ENCODE measurements at places on chromosomes 7 and 10.
A peak's percentile ranks its signal among the peaks of the same experiment; 100 is the strongest.

- no peak for DNase-seq
Measured at GRCh38 chr10:3395458-3395861, 222.9 kb upstream of the PITRM1 start.

DNA sequence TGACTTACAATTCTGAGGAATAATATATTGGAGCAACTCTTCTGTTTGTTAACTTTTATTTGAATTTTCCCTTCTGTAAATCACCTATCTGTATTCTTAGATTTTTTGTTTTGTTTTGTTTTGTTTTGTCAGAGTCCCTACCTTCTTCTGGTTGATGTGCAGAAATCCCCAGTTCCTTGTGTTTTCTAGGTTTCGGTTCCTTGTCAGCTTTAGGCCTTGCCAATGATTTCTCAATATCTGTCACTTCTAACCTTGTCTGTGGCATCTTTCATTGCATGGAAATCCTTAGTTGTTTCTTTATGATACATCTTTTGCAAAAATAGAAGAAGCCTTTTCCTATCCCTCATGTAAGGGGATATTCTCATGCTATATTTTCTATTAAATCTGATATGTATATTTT, 21.7 kb upstream of the ST8SIA6 start:
- DNase-seq = no peak

GRCh38 chr10:71347587-71348395, 28.7 kb downstream of the SLC29A3 start:
- DNase-seq = no peak

GRCh38 chr7:922334-923107, 32.0 kb downstream of the ADAP1 start:
- DNase-seq = no peak

- peak; percentile 55 for DNase-seq
Measured at GRCh38 chr10:132939957-132940790, 2.2 kb downstream of the CFAP46 start.

DNA sequence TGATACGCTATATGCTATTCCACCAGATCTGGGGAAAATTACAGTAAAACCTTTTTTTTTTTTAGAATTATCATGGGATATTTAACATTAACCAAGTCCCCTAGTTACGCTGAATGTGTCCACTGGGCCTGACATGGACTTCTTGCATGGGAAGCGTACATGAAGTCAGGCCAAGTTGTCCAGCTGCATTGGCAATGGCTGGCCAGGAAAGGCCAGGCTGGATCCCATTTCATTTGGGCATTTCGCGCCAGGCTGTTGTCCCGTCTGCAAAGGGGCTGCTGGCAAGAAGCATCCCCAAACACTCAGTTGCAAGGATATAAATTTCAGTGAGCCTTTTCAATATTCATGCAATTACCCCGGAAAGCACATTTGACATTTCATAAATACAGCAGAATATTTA, 933.3 kb downstream of the GRID1 start:
- no peak for DNase-seq

- peak; percentile 85 for DNase-seq
Measured at GRCh38 chr7:139775829-139776266, 1.9 kb downstream of the HIPK2 start.

GRCh38 chr10:31100115-31100601, 68.5 kb upstream of the ZNF438 start:
- no peak for DNase-seq

- DNase-seq = peak; percentile 47
Measured at GRCh38 chr10:101018118-101018599, 12.8 kb downstream of the PDZD7 start.

DNA sequence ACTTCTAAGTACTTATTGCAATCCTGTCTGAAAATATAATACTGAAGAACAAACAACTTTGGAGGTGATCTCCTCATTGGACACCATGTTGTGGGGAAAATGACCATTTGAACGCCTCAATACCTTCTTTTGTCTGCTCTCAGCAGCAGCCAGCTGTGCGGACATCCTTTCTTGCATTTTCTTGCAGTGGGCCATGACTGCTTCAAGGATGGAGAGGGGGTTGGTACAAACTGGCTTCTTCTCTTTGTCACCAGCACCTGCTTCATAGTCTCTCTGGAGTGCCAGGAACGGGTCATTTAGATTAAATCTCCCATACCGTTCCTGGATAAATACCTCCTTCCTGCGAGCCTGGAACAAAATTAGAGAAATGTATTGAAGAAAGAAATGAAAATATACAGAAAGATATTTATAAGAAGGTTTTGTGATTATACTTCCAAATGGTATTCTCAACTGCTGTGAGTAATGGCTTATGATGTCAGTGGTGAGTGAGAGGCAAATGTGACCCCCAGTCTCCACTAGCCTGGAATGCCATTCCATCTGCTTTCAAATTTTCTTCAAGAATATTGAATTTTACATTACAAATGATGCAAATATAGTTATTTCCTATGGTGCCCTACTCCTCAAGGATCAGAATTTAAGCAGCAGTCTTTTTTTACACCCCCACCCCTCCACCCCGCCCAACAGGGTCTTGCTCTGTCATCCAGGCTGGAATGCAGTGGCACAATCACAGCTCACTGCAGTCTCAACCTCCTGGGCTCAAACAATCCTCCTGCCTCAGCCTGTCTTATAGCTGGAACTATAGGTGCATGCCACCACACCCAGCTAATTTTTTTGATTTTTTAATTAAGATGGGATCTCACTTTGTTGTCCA, 62.4 kb downstream of the CTTNBP2 start:
- no peak for DNase-seq

DNA sequence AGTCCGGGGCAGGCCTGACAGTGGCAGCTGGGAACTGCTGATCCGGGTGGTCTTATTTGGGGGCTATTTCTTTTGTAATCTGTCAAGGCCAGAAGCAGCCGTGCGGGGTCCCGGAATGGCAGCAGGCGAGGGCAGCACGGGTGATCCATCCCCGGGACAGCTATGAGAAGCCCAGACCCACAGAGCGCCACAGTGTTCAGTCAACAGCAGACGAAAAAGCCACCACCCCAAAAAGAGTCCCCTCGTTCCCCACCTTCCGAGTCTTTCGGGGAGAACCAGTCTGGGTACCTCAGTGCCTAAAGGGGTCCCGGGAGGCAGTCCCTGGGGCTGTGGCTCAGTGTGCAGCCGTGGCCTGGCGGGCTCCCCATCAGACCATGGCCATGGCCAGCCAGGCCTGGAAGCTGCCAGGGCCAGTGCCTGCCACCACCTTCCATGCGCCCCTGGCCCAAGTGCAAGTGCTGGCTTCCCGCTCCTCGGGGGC, 125.1 kb upstream of the KCTD7 start:
- DNase-seq = no peak

DNA sequence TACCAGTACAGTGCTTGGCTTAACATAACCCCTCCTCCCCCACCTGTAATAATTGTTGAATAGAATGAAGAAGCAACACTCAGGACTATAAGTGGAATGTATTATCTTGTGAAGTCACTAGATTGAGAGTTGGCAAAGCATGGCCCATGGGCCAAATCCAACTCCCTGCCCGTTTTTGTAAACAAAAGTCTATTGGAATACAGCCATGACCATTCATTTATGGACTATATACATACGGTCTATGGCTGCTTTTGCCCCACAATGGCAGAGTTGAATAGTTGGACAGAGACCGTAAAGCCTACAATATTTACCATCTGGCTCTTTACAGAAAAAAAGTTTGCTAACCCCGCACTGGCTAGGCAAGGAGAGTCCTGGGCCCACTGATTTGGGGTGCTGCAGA, 48.1 kb upstream of the CYCS start:
- DNase-seq = no peak

DNA sequence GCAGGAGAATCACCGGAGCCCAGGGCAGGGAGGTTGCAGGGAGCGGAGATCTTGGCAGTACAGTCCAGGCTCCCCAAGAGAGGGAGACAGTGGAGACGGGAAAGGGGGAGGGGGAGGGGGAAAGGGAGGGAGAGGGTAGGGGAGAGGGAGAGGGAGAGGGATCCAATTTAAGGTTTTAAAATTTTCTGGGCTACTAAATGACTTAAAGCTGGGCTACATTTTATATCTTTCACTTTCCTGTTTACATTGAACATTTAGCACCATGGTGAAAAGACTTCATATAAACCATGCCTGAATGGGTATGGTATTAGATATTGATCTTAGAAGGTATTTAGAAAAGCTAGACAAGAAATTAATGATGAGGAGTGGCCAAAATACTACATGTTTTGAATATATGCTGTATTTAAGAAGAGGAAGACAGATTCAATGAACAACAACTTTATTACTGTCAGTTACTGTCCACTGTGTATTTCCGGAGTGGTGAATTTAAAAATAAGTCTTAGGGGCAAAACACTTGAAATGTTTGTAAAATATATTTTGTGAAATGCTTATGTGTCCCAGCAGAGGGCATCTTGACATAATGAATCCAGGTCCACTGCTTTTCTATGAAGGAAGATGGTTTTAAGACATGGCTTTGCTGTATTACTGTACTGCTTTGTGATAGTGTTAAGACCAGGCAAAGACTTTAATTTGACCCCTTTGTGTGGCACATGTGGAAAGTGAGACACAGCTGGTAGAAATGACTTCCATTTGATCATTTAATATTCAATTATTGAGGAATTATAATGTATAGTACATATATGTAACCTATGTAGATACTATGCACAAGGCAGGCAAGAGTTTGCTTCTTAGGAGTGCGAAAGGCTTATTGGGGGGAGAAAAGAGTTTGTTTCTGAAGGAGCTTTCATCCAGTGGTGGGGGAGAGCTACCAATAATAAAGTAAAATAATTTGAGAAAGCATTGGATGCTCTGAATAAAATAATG, 52.8 kb downstream of the NRF1 start:
- DNase-seq = peak; percentile 88
